ENCODE measurements at places on chromosomes 2 and 18.

- no peak for DNase-seq
Observed at GRCh38 chr2:216086207-216086893, 4.6 kb downstream of the TMEM169 start.

- DNase-seq, result no peak
Observed at GRCh38 chr18:74299746-74300145, 8.0 kb upstream of the CYB5A start.

GRCh38 chr2:62457556-62457955 lies 48.4 kb downstream of the TMEM17 start:
- no peak for DNase-seq

DNA sequence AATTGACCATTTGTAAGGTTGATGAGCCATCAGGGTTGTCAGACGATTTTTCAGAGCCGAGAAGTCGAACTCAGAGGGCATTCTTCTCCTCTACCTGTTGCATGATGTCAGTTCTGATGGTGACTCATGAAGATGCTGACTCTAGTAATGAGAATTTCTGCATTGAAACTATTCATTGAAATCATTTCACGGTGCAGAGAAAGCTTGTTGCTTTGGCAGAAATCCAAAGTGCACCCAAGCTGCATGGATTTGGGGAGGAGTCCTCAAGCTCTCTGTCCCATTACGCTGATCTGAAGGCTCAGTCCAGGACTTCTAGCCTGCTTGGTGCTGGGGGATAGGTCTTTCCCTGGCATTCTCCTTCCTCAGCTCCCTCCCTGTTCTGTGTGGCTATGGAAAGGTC lies 125.7 kb upstream of the PXDN start:
- DNase-seq, result no peak

GRCh38 chr2:39504790-39505335 lies 67.8 kb upstream of the MAP4K3 start:
- DNase-seq, result no peak

GRCh38 chr2:152566728-152567069 lies 150.6 kb downstream of the PRPF40A start:
- no peak for DNase-seq

DNA sequence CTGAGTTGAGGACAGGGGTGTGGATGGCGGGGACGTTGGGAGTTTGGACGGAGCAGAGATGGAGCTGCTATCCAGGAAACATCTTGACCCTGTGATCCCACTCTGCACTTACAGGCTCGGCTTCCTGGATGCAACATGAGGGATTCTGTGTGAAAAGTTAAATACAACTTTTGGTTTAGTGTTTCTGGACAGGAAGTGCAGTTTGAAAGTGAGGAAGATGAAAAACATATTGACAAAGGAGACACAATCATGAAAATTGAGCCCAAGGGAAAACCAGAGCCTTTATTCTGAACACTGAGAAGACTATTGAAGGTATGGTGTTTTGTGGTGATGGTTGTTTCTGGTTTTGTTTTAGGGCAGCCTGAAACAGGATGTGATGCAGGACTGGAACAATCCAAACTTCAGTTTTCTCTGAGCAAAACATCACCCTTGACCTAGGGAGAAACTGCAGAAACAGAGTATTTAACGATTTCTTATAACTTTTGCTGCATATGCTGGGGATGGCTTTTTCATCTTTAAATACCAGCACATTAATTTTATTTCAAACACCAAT lies 76.5 kb upstream of the RFX8 start:
- DNase-seq, result no peak

DNA sequence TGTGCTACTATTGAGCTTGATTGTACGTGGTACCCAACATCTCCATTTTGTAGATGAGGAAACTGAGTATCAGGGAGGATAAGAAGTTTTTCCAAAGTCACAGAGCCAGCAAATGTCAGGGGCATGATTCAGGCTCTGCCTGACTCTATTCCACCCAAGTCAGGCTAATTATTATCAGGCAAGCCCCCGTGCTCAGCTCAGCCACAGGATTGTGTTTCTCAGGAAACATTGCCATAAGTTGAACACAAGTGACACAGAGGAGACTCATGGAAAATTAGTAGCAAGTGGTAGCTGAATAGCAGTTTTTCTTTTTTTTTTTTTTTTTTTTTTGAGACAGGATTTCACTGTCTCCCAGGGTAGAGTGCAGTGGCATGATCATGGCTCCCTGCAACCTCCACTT lies 260.5 kb downstream of the C1D start:
- DNase-seq, result no peak

DNA sequence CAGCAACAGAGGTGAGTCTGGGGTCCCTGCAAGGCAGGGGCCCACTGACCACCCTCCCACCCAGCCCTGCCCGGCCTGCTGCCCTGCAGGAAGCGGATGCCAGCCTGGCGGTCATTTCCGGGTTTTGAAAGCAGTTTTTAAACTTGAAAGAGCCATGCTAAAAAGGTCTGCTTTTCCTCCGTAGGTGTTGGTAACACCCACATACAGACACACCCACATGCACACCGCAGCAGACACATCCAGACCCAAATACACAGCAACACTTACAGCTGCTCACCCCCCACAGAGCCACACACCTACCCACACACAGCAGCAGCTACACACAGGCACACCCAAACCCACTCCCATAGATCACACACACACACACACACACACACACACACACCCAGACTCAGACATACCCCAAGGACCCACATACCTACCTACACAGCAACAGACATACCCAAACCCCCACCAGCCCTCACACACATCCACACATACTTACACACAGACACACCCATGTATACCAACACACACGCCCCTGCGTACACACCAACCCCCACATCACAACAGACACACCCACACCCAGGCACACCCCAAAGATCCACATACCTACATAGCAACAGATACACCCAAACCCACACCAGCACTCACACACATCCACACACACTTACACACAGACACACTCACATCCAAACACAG lies 7.6 kb downstream of the ZFP36L2 start:
- no peak for DNase-seq

DNA sequence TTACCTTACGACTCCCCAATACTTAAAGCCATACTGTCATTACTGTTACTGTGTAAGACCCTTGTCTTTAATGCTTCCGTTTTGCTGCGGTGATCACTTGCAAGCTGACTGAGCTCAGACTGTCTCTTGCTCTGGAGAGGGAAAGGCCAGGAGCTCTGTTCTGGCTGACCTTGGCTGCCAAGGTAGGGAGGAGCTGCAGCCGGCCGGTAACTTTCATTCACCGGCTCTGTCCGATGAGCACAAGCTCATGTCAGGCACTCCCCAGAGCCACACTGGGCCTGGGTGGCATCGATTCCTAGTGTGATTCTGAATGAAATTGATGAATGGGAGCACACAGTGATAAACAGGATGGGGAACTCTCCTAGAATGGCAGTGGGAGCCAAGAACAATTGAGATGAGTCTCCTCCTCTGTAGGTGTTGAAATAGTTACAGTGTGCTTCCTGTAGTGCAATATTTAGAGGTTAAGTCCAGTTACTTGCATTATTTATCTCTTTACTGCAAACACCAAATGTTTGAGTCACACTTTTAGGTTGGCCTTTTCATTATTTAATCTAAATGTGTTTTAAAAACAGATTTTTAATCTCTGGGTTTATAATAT lies 100.9 kb downstream of the ATP9B start:
- no peak for DNase-seq
